ENCODE measurements at places on chromosomes 5 and 9. TPM values are rescaled to one million over a fixed set of nuclear protein-coding genes. Genes with fewer than 3 reads are reported as not detected.

The GCNT4 gene
- total RNA-seq = 3.9 TPM

The SPINK7 gene
- not detected for total RNA-seq

The PPP3R2 gene
- not detected for total RNA-seq

The EPB41L4A gene
- 0.85 TPM for total RNA-seq

The NSG2 gene
- not detected for total RNA-seq

The PGGT1B gene
- 33.7 TPM for total RNA-seq

The FOXD4L3 gene
- total RNA-seq = 0.16 TPM

- no peak for ATAC-seq
These were observed 1722.5 kb upstream of the ACO1 start for GRCh38 chr9:30661925-30662324.

DNA sequence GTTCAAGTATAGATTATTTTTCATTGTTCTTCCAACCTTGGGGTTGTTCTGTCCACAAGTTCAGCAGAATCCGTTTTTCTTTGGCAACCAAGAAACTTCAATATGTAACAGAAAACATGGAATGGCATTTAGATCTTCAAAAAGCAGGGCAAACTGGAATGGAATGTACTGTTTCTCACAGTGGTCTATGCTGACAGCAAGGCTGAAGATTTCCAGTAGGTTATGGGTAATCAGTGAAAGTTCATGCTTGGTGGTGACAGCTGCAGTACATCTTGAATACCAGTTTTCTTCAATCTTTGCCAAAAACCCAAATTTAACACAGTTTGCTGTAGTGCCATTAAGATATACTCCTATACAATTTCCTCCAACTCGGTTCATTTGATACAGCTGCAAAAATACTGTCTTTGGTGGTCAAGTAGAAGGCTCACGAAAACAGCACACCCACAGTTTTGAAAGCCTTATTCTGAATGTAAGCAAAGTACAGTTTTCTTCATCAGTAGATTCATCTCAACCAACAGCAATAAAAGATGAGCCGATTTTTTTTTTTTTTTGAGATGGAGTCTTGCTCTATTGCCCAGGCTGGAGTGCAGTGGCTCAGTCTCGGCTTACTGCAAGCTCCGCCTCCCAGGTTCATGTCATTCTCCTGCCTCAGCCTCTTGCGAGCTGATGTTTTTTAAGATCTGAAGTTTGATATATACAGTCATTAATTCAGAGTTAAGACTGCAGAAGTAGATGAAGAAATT is 4.9 kb downstream of the TRIM52 start:
- ATAC-seq = no peak

DNA sequence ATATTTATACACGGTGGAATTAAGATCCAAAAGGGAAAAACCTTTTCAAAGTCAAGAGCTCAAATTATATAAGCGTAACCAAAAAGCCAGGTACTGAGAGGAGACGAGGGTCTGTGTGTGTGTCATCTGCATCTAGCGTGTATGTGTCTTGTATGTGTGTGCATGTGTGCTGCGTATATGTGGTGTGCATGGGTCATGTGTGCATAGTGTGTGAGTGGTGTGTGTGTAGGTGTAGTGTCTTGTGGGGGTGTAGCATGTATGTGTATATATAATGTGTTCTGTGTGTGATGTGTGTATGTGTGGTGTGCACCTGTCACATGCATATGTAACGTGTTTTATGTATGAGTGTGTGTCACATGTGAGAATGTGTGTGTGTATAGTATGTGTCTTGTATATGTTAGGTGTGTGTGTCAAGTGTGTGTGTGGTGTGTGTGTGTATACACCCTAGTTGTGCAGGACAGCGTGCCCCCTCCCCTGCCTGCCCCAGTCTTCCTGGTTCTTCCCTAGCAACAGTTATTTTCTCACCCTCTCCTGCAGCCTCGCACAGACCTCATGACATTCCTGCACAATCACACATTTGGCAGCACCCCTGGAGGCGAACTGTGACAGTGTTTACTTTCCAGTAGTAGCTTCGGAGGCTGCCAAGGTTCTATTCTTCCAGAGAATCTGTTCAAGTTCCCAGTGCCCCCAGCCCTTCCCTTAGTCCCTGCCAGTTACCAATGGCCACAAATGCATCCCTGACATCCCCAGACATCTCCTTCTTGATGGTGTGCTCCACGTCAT is 27.1 kb upstream of the TNIP1 start:
- no peak for ATAC-seq

DNA sequence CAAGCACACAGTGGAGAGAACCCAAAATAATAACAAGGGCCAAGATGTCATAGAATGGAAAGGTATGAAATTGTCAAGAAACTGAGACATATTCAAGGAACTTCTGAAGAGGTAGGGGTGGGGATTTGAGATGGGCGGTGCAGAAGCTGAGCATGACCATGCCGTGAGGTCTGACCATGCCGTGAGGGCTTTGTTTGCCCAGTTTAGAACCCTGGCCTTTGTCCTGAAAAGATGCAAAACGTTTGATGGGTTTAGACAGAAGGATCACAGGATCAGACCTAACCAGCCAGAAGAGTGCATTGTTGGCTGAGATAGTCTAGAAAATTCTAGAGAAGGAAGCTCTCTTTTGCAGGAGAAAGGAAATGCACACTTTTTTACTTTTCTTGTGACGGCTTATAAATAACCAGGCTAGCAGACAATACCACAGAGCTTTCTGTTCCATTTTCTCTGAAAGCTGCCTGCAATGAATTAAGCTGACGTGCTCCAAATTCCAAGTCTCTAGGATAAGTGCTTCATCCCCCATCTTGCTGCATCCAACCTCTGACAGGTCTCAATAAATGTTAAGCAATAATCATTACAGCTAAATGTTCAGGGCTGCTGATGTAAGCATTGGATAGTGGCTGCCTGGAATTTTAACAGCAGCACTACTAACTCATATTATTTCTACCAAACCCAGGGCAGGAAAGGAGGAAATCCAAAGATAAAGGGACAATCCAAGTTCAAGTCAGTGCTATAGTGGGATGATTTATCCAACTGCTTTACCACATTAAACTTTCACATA is 110.9 kb upstream of the IL6ST start:
- no peak for ATAC-seq

DNA sequence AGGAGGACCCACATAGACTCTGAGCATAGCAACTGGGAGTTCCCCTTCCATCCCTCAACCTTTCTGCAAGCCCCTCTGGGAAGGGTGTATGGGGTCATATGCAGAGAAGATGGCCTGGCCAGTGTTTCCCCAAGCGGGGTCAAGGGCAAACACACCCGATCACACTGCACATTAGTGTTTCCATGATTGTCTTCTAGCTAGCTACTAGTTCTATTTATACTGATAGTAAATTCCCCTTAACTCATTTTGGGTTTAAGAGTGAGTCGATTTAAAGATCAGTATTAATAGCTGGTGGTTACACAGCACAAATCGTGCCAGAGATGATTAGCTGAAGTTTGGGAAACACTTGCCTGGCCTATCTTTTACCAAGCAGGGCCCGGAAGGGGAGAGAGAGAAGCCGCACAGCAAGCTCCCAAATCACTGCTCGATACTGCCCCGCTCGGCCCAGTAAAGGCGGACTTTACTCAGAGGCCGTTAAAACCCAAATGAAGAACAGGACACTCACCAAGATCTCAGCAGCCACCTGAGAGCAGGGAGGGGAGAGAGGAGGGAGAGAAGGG is 29.4 kb upstream of the TNIP1 start:
- peak; percentile 40 for ATAC-seq

GRCh38 chr9:121889990-121890563 is 203.0 kb downstream of the TTLL11 start:
- peak; percentile 34 for ATAC-seq

DNA sequence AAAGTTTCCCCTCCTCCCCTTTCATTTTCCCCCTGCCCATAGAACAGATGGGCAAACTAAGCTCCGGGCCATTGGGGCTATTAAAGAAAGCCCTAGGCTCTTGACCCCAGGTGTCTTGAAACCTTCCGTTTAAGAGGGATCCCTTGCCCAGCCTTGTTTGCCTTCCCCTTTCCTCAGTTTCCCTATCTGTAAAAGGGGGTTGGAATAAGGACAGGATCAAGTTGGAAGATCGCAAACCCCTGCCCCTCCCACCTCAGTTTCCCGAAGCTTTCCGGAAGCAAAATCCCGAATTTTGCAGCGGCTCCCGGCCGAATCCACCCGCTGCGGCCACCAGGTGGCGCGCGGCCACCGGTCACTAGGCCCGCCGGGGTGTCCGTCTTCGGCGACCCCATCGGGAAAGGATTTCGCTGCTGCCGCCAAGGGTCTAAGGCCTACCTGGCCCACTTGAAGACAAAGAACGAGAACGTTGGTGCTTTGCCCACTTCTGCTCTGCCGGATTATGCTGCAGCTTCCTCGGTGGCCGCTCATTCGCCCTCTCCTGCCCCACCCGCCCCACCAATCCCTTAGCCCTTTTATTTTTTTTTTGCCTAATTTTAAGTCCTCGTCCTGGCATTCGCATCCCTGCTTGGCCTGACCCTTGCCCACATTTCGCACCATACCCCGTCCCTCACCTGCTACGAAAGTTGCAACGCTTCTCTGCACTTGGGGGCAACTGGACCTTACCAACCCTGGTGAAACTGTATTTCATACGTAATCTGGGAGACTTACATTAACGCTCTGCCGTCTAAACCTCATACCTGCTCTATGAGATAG is 962 bp upstream of the NR6A1 start:
- no peak for ATAC-seq

DNA sequence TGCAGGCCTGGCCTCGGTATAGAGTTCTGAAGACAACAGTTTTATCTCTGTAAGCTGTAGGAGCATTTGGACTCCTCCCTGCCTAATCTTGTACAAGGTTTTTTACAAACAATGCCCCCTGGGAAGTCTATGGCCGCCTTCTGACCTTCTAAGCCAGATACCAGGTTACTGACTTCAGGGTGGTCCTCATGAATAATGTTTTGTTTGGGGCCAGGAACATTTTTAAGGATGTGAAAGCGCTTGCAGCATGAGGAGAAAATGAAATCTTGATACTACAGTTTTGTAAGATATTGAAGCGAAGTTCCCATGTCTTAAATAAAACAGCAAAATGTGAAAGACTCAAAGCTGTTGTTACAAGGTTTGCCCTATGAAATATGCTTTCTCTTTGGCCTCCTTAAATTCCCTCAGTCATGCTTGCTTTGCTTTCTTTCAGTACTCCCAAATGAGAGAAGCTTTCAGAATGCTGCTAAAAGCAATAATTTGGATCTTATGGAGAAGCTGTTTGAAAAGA is 5.2 kb downstream of the ANKDD1B start:
- ATAC-seq = no peak

DNA sequence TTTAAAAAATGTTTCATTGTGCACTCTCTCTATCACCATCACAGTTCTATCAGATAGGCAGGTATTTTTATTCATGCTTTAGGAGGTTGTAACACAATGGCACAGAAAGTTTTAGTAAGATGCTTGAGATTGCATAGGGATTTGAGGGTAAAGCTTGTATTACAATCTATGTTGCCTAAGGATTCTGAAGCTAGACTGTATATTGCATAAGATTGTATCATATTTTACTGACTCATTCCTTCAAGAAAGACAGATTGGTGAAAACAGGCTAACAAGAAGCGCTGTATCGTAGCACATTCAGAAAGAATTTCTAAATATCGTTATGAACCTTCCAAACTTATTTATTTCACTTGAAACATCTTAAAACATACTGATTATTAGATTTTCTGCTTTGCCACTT is 577.7 kb downstream of the EBF1 start:
- no peak for ATAC-seq

All from activated T-helper 17 cell treated with anti-CD3 and anti-CD28 coated beads, Interleukin-2, amount 50 U/mL, for 72 hours (primary cell).